Left lobe of liver (tissue), 2 donors: ENCODE measurements at places on chromosomes 11 and 22.

DNA sequence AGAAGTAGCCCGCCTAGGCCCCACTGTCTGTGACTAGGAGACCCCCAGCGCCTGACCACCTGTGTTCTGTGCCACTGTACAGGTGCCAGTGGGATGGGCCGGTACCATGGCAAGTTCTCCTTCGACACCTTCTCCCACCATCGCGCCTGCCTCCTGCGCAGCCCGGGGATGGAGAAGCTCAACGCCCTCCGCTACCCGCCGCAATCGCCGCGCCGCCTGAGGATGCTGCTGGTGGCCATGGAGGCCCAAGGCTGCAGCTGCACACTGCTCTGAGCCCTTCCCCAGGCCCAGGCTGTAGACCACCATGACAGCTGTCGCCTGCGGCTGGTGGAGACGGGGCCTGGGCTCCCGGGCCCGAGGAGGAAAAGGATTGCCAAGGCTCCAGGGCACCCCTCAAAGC lies 2.8 kb upstream of the NDUFS8 start:
- DNase-seq, result no peak

GRCh38 chr11:121715405-121715804 lies 262.6 kb upstream of the SORL1-AS1 start:
- no peak for DNase-seq

- no peak for DNase-seq
These were observed 5.7 kb upstream of the C1QTNF4 start for GRCh38 chr11:47599902-47600301.

DNA sequence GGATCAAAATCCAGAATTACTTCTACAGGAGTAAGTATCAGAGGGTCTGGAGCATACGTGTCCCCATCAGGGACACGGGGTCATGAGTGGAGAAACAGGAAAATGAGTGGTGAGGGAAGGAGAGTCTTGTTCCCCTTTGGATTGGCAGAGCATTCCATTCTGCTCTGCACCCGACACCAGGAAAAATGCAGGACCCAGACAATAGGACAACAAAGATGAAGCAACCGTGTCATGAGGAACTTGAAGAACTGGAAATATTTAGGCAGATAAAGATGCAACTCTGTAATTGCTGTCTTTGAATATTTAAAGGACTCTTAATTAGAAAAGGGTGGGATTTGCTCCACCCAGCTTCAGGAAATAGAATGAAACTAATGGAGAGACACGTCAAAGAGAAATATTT lies 89.0 kb upstream of the BLID start:
- DNase-seq, result no peak

DNA sequence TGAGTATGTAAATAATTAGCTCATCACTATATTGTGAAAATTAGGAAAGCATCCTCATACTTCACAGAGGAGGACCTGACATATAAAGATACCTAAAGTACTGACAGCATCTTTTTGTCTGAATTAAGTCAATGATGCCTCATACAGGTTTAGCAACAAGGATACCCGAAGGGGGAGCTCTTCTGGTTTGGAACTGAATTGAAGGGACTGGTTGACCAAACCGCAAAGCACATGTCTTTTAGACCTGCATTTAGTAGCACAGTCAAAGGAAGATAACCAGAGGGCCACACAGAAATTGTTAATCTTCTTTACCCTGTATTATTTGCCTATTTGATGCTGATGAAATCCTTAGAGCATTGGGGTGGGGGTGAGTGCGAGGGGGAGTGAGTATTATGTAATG lies 12.9 kb upstream of the WT1 start:
- DNase-seq, result no peak

GRCh38 chr11:829176-829846 lies 1.6 kb downstream of the CRACR2B start:
- peak; percentile 68 for DNase-seq

DNA sequence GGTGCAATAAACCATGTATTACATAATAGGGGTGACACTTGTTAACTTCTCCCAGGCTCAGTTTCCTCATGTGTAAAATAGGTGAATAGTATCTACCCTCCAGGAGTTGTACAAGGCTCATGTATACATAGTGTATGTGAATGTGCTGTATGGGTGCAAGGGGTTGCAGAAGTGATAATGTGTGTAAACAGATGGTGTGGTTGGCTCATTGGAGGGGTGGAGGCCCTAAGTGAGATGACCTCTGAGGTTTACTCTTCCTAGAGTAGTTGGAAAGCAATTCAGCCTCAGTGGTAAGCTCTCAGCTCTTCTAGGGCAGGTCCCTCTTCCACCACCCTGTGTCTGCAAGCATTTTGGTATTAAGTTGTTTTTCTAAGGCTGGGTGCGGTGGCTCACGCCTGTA lies 102.4 kb downstream of the PTPRJ start:
- DNase-seq, result no peak

- DNase-seq, result peak; percentile 96
These were observed 29.7 kb upstream of the DDX6 start for GRCh38 chr11:118820412-118821357.

DNA sequence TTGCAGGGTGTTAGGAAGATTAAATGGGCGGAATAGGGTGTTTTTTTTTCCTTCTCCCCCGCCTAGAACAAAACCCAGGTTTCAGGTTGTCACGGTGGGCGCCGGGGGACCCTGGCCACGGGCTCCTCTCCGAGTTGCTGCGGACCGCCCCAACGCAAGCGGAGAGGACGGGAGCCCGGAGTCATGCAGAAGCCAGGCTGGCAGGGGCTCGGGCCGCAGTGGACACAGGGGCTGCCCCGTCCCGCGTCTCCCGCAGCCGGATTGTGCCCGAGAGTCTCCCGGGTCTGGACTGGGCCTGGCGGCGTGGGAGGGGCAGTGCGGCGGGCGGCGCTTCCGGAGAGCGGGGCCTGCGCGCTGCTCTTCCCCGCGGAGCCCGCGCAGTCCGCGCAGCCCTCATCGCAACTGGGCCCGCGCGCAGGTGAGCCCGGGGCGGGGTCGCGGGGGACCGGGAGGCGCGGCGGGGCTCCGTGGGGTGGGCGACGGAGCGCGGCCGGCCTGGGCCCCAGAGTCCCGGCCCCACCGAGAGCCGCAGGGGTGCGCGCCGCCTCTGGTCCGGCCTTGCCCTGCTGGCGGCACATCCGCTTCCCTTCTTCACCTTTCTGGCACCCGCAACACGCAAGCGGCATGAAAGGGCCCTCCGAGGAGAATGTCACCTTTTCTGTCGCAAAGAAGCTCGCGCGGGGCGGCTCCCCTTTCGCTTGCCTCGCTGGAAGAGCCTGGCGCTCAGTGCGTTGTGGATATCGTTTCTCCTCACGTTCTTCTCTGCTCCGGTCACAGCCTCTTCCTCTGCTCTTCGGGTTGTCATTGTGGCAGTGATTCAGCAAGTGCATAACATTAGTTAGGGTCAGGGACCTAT lies at the start of gene TIRAP:
Gene TIRAP, plus strand, starts transcription at position 358 of the 856 bp plus-strand sequence. CDS start 7,802 bp downstream, outside the sequence.
- DNase-seq, result peak; percentile 84

GRCh38 chr11:78019808-78020207 lies 3.3 kb downstream of the KCTD14 start:
- DNase-seq, result no peak

DNA sequence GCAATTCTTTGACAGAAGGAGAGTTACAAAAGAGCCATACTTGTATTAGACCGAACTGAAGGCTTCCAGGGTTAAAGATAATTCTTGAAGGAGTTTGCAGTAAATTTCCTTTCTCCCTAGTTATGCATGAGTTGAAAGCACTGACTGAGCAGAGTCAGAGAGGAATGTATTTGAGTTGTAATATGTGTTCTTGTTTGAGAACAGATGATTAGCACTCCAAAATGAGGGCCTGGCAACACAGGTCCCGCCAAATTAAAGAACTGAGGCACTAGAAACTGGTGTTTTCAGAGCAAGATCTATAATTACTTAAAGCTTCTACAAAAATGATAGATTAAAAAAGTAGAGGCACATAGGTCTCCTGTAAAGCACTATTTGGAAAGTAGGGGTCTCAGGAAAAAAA lies 970.4 kb downstream of the OPCML start:
- no peak for DNase-seq

DNA sequence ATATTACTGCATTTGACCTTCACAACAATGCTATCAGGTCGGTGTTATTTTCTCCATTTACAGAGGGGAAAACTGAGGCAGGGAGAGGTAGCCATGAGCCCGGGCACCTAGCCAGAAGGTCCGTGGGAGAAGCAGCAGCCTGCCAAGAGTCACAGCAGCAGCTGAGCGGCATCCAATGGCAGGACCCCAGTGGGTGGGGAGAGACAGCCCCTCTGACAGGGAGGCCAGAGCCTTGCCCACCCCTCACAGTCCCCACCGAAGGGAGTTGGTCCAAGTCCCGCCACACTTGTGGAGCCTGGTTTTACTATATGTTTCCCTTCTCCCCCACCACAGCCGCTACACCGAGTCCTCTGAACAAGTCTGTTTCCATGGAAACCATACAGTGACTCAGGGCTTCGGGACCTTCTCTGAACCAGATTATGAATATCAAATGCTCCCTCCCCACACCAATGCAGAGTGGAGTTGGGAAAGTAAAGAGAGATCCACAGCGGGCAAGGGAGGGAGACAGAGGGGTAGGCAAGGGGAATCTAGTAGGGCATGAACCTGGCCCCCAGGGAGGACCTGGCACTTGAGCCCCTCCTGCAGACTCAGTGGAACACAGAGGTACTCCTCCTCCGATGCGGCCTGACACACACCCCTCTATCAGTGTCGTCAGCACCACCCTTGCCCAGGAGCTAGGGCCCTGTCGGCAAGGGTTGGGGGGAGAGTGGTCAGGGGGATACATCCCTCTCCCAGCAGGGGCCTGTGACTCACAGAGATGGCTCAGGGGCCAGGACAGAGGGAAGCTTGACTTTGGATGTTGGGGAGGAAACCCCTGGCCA lies 2.5 kb downstream of the CHST1 start:
- DNase-seq, result no peak

DNA sequence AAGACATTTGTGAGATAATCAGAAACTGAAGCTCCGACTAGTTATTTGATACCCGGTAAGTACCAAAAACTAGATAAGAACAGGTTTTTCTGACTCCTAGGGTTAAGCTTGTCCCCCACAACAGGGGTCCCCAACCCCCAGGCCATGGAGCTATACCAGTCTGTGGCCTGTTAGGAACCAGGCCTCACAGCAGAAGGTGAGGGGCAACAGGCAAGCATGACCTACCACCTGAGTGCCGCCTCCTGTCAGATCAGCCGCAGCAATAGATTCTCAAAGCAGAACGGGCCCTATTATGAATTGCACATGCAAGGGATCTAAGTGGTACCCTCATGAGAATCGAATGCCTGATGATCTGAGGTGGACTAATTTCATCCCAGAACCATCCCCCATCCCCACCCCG lies 1.2 kb upstream of the MS4A10 start:
- DNase-seq, result no peak

- DNase-seq, result peak; percentile 85
These were observed 12.9 kb downstream of the TSPAN32 start for GRCh38 chr11:2314525-2315394.

- no peak for DNase-seq
These were observed 642.6 kb upstream of the CCDC179 start for GRCh38 chr11:23502826-23503225.

DNA sequence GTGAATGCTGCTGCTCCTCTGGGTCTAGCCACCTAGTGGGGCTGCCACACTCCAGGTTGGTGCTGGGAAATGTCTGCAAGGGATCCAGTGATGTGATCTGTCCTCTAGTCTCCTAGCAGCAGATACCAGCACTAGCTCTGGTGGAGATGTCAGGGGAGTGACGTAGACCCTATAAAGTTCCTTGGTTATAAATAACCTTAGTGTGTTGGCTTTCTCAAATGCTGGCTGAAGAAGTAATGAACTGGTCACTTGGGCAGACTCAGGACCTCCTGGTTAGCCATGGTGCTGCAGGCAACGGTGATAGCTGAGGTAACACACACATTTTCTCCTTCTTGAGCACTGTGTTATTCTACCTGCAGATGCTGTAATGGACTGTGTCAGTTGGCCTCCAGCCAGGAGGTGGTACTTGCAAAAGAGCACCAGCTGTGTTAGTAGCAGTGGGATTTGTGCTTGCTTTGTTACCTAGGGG lies 35.5 kb downstream of the BBOX1 start:
- no peak for DNase-seq

DNA sequence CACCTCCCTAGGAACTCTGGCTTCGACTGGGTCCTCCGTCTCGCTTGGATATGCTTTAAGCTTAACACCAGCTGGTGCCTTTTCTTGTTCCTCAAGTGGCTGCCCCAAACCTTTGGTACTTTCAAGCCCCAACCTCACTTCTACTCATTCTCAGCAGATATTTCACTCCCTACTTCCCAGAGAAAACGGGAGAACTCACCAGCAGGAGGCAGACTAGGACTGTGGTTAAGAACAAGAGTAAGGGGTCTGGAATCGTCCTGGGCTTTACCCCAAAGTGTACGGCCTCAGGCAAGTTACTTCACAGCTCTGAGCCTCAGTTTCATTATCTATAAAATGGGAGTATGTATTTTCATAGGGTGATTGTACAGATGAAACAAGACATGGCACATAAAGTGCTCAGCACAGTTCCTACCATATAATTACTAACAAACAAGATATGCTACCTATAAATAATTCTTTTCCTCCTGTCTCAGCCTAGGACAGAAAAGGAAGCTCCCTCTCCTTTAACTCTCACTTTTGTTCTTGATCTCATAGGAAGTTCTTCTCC lies 37.8 kb downstream of the PAMR1 start:
- DNase-seq, result no peak

DNA sequence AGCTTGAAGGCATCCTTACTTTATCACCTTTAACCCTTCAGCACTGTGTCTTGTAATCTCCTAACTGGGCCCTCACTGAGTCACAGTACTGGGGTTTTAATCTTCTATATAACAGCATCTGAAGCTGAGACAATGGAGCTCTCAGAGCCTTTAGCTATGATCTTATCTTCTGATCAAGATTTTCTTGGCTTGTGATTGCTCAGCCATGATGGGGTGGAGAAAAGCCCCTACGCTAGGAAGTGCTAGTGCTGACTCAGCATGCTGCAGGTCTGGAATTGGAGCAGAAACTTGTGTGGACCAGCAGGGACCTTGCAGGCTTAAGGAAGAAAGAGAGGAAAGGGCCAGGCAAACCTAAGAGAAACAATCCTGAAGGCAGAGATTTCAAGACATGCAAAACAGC lies 71.7 kb upstream of the EED start:
- no peak for DNase-seq

GRCh38 chr11:73265853-73266645 lies 6.1 kb upstream of the P2RY6 start:
- DNase-seq, result peak; percentile 38

GRCh38 chr11:109512680-109513079 lies 90.7 kb downstream of the C11orf87 start:
- no peak for DNase-seq

DNA sequence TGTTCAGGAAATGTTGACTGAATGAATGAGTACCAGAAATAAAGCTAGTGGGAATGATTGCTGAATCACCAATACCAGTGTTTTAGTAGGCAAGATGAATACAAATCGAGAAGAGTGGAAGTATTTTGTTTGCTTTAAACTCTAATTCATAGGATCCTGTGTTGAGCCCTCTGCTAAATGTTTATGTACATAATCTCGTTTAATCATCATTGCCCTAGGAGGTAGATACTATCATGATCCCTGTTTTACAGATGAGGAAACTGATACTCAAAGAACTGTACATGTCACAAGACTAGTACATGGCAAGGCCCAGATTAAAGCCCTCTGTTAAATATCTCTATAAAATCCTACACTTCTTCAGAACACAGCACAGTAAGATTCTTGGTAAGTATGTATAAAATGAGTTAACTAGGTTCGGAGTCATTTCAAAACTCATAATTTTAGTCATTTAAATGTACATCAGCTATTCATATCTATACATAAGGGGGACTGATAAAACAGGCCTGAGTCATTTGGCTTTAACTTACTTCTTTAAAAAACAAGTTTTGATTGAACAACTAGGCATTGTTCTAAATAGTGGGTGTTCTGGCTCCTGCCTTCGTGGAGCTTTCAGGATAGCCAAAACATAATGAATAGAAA lies 97.1 kb downstream of the EXT2 start:
- DNase-seq, result no peak

- no peak for DNase-seq
These were observed 2.8 kb downstream of the THRSP start for GRCh38 chr11:78066471-78066870.
